ENCODE measurements at places on chromosomes 12 and 14.
A peak's percentile ranks its signal among the peaks of the same experiment; 100 is the strongest.

DNA sequence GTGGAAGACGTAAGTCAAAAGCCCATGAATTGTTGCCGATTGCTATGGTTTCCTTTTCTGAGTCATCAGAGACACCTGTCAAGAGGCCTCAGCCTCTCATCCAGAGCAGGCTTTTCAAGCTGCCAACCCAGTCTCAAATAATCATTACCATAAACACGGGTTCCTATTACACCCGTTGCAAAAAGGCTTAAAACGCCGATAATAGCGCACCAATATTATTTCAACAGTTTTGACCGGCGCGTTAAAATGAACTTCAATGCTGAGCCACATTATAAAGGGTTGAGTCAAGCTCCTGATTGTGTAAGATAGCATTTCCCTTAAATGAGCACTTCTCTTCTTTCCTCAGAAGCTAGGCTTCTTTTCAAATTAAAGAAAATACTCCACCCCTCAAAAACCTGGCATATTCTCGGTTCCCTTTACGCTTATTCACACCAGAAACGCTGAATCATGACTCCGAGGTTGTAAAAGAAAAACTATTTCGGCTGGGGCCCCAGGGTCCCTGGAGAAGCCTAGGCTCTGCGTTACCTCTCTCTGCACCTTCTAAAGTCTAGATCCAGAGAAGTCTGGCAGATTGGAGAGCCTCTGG, 1.4 kb downstream of the TMTC1 start:
- peak; percentile 79 for DNase-seq

DNA sequence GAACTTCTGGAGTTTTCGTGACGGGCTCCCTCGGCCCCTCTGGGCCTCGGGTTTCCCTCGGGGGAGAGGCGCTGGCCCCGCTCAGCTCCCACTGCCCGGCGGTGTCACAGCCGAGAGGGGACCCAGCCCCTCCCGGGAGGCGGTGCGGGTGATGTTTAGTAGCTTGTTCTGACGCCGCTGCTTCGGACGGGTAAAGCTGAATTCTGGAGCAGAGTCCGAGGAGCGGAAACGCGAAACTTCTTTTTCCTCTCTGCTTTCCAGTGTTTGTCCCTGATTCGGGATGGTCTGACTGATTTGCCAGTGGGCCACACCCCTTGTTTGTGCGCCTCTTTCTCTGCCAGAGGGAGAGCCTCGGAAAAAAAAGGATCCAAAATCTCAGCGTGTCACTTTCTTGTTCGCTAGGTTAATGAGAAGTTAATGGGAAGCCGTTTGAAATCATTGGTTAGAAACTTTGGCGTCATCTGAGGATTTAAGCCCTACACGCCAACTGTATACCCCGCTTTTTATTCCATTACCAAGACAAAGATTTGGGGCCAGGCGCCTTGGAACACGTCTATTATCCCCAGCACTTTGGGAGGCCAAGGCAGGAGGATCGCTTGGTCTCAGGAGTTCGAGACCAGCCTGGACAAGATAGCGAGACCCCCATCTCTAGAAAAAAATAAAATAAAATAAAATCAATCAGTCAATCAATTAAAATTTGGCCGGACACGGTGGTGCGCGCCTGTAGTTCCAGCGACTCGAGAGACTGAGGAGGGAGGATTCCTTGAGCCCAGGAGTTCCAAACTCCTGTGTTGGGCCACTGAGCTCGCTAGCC, 756 bp downstream of the TULP3 start:
- DNase-seq: peak; percentile 55

DNA sequence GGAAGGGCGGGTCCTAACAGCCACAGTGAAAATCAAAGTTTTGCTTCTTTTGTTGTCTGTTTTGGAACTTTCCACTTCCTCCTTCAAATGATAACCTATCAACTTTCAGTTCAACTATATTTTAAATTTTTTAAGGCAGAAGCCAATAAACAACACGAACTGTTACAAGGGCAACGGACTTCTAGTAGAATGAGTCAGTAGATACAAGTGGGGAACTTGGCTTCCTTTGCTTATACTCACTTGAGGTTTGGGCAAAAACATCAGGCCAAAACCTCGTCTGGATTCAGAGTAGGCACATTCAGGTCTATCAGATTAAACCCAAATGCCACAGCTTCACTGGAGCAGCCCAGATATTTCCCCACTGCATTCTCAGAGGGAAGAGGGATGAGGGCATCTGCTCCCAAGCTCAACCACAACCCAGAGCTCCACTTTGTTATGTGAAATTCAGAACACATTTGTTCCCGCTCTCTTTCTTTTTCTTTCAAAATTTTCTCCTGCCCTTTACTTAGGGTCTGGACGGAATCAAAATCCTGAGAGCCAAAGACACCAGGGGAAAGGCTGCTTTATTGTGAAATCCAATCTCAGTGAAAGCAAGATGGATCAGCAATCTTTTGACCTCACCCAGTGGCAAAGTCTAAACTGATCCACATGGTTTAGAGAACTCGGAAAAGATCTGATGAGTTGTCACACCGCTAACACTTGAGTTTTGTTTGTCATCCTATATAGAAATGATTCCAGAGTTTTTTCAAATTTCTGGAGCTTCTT, 152.5 kb upstream of the BTG1 start:
- no peak for DNase-seq

DNA sequence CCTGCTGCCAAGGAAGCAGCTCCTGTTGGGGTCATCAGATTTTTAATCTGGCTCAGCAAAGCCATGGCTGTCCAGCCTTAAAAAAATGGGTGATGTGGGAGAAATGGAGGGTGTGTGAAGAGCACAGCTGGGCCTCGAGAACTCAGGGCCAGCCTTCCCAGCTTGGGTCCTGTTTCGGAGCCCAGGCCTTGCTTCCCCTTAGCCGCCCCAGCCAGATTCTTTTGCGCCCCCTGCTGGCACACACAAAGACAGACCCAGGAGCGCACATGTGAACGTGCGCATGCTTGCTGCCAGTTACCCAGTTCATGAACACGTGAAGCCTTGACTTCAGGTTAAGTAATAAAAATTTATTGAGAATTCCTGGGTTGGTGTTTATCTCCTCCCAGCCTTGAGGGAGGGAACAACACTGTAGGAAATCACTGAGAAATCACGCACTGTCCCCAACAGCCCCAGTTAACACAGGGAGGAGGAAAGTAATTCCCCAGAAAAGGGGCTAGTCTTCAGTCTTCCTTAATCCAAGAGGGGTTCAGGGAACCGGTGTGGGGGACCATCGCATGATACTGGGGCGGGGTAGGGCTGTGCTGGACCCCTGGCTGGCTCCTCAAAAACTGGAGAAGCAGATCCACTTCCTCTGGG, 5.3 kb downstream of the PHB2 start:
- peak; percentile 87 for DNase-seq

- DNase-seq: no peak
These were observed 193.8 kb downstream of the CHST11 start for GRCh38 chr12:104650541-104650940.

- no peak for DNase-seq
These were observed 338.9 kb downstream of the PDZRN4 start for GRCh38 chr12:41527062-41527461.

- DNase-seq: peak; percentile 92
These were observed 50.9 kb upstream of the CCT2 start for GRCh38 chr12:69534389-69534822.

DNA sequence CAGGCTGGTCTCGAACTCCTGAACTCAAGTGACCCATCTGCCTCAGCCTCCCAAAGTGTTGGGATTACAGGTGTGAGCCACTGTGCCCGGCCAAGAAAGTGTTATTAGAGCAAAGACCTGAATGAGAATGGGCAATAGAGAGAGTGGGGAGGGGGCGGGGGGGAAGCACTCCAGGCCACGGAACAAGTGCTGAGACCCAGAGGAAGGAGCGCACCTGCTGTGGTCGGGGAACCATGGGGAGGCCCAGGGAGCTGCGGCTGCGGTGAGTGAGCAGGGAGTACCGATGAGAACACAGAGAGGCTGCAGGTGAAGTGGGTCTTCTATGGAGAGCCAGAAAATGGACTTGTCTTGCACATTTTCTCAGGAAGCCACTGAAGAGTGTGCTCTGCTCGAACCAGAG, 10.8 kb downstream of the SMIM41 start:
- DNase-seq: no peak

DNA sequence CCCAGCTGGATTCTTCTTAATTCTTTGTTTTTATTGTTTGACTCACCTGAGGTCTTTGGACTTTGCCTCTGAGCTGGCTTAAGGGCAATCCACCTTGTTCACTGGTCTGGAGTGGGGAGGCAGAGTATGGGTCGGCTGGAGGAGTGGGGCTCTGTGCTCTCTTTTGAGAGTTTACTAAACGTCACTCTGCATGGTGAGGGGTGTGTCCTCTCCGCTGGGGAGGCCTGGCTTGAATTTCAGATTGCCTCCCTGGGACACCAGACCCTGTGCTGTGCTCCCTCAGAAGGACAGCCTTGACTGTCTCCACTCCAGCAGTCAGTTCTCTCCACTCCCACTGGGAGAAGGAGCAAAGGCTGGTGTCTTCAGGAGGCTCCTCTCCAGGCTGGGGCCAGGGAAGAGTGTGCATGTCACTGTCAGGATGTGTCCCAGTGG, 1.9 kb upstream of the MTA1 start:
- no peak for DNase-seq

DNA sequence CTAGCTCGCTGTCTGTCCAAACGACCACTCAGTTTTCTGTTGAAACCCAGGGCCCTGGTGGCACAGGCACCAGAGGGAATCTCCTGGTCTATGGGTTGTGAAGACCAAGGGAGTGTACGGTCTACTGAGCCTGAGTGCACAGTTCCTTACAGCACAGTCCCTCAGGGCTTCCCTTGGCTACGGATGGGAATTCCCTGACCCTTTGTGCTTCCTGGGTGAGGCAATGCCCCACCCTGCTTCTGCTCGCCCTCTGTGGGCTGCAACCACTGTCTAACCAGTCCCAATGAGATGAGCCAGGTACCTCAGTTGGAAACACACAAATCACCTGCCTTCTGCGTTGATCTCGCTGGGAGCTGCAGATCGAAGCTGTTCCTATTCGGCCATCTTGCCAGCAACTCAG, 22.6 kb downstream of the GPHN start:
- no peak for DNase-seq

GRCh38 chr12:5827591-5827990, 117.5 kb downstream of the ANO2 start:
- DNase-seq: no peak

- no peak for DNase-seq
These were observed 103.5 kb downstream of the FOXG1 start for GRCh38 chr14:28870033-28870564.

DNA sequence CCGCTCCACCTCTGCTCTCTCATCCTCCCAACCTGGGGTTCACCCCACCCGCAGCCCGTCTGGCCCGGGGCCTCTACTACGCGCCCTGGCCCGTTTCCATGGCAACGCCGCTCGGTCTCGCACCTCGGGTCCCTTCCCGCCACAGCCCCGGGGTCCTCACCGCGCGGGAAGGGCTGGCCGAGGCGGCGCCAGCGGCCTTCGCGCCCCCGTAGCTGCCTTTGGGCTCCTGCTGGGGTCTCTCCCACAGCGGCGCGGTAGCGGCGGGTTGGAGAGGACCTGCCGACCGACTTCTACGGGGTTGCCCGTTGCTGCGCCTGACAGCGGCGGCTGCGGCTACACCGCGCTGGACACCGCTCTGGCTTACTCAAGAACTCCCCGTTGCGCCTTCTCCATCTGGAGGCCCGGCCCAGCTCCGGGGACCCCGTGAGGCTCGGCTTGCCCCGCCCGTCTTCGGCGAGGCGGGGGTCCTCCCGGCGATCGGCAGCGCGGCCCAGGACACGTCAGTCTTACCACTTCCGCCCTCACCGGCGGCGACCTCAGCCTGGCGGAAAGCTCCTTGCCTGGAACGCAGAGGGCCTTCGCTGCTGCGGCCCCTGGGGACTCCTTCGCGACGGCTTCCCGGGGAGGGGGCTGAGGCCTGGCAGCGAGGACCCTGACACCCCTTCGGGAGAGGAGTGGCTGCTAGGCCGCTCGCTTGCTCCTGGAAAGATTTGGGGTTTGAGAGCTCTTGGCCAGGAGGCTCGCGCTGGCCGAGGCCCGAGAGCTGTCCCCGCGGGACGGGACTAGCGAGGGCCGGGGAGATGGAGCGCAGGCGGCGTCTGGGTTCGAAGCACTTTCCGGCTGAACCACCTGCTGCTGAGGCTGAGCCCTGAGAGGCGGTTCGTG, at the start of gene TM9SF1:
Gene TM9SF1, minus strand, starts transcription at position 256 of the 885 bp plus-strand sequence. CDS start 422 bp downstream, outside the sequence.
- peak; percentile 79 for DNase-seq

- no peak for DNase-seq
These were observed 230.4 kb downstream of the SPTSSA start for GRCh38 chr14:34231626-34232025.

DNA sequence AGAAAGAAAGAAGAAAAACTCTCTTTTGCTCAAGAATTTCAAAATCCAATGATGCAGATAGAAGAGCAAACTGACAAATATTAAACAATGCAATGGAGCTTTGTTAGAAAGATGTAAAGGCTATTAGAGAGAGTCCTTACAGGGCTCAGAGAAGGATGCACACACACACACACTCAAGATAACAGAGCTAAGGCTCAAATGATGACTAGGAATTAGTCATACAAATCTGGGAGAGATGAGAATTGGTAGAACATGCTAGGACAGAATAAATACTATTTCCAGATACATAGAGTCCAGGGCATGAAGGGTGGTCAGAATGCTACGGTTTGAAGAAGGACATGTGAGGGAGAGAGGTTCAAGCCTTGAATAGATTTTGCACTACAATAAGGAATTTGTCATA, 650.1 kb upstream of the MDGA2 start:
- no peak for DNase-seq

- no peak for DNase-seq
These were observed 55.7 kb downstream of the PAX9 start for GRCh38 chr14:36717363-36717762.

GRCh38 chr12:26247873-26248272, 52.5 kb downstream of the SSPN start:
- no peak for DNase-seq

- DNase-seq: peak; percentile 24
These were observed 1.0 kb downstream of the NUAK1 start for GRCh38 chr12:106137530-106138356.

- no peak for DNase-seq
These were observed 28.8 kb downstream of the ATXN2 start for GRCh38 chr12:111570084-111570961.

- DNase-seq: no peak
These were observed 169.5 kb upstream of the RTL1 start for GRCh38 chr14:101072945-101073597.

DNA sequence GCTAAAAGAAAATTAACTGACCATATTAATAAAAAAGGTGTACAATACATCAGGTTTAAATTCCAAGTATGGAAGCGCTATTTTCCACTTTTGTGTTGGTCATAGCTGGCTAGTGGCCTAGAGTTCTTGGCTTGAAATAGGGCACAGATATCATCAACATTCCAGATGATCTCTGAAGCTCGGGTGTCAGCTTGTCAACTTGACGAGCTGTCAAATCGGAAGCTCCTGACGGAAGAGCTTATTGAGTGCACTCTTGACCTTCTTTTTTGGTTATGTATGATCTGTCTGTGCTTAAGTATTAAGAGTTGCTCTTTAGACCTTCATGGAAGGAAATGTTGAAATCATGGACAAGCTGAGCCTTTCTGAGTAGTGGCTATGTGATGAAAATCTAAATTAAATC, 177.9 kb downstream of the APAF1 start:
- DNase-seq: no peak

- DNase-seq: peak; percentile 12
These were observed 7.6 kb downstream of the NR4A1 start for GRCh38 chr12:52058631-52059361.
